HuH-7.5 (cell line): ENCODE measurements at places on chromosomes 16 and 17.

GRCh38 chr17:48335858-48336500 lies 94.0 kb downstream of the SKAP1 start:
- no peak for DNase-seq

DNA sequence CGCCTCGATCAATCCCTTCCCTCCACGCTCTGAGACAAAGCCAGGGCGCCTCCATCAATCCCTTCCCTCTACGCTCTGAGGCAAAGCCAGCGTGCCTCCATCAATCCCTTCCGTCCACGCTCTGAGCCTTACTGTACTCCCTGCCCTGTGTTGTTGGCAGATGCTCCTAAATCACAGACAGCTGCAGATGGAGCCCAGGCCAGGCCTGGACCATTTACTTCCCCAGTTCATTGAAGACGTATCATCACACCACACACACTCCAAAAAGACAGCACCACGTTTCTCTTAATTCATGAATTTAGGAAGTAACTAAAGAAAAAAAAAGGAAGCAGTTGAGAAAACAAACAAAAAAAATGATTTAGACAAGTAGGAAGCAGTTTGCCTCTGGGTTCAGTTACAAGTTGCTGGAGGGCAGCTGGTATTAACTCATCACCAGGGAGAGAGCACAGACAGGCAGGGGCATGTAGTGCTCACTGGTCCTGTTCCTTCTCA lies 7.4 kb upstream of the CD300LD start:
- no peak for DNase-seq

DNA sequence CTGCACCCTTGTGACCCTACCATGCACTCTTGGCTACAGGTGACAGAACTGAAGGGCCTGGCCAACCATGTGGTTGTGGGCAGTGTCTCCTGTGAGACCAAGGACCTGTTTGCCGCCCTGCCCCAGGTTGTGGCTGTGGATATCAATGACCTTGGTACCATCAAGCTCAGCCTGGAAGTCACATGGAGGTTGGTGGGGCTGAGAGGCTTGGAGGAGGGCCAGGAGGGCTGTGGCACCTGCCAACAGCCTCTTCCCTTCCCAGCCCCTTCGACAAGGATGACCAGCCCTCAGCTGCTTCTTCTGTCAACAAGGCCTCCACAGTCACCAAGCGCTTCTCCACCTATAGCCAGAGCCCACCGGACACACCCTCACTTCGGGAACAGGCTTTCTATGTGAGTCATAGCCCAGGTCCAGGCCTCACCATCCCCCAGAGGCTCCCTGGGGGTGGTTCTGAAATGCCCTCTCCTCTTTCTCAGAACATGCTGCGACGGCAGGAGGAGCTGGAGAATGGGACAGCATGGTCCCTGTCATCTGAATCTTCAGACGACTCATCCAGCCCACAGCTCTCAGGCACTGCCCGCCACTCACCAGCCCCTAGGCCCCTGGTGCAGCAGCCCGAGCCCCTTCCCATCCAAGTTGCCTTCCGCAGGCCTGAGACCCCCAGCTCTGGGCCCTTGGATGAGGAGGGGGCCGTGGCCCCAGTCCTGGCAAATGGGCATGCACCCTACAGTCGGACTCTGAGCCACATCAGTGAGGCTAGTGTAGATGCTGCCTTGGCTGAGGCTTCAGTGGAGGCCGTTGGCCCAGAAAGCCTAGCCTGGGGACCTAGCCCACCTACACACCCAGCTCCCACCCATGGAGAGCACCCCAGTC lies 13.0 kb downstream of the RIPOR1 start:
- no peak for DNase-seq

- no peak for DNase-seq
Measured at GRCh38 chr17:80416940-80417293, 1.9 kb downstream of the ENDOV start.
